ENCODE measurements at places on chromosomes 6 and 20.

- peak; percentile 31 for DNase-seq
Observed at GRCh38 chr6:138514860-138515540, 15.7 kb upstream of the NHSL1 start.

DNA sequence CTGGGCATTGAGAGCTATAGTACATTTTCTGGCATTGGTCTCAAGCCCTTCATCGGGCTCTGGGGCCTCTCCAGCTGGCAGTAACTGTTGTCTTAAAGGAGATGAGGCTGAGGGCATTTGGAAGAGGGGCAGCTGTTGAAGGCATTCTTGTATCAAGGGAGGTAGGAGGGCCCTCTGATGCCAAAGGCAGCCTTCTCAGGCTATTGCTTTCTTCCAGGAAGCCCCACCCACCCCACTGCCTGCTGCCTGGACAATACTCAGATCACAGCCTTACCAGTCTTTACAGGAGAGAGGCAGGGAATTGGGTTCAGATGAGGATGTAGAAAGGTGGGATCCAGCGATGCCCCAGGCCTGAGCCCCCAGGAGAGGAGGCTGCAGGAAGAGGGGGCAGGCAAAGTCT is 46.0 kb downstream of the CPXM1 start:
- DNase-seq = no peak

DNA sequence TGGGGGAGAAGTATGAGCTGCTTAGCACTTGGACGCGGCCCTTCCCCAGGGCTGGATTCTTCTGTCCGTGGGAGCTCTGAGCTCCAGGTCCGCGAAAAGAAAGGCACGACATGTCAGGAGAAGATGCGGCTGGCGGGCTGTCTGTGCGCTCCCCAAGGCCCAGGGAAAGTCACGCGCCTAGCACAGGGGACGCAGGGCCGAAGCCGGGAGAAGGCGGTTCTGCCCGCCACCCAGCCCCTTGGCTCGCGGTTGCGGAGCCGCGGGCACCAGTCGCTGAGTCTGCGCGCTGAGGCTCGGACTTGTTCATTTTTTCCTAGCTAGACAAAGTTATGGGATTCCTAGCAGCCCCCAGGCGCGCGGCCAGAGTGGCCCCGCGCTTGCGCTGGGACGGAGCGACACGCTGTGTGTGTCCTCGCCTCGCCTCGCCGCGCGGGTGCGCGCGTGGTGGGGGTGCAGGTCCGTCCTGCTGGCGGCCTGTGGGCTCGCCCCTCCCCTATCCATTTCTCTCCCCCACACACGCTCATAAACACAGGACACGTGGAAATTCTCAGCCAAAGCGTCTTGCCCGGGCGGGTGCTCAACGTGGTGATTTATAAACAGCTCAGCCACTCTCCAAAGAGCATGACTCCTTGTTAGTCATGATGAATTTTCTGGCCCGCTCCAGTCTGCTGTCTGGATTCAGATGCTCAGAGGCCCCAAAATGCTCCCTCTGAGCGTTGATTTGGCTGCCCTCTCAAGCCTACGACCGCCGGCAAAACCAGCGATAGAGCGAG is 1.9 kb upstream of the POU3F2 start:
- no peak for DNase-seq

- peak; percentile 67 for DNase-seq
Observed at GRCh38 chr6:167706313-167707109, 120.2 kb upstream of the AFDN start.

GRCh38 chr6:125486881-125487280 is 185.1 kb upstream of the HDDC2 start:
- no peak for DNase-seq

DNA sequence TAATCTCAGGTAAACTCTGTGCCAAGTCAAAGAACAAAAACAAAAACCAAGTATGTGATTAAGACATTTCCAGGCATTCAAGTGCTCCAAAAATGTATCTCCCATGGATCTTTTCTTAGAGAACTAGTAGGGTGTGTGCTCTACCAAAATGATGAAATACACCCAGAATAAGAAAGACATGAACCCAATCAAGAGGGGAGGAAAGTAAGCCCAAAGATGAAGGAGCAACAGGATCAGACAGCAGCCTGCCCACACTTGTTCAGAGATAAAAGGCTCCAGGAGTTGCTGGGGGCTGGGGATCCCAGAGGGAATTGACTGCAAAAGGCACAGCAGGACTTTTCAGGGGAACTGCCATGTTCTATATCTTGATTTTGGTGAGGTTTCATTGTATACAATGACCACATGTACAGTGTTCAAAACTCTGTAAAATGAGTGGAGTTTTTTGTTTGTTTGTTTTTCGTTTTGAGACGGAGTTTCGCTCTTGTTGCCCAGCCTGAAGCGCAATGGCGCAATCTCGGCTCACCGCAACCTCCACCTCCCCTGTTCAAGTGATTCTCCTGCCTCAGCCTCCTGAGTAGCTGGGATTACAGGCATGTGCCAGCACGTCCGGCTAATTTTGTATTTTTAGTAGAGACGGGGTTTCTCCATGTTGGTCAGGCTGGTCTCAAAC is 24.4 kb downstream of the GCM1 start:
- no peak for DNase-seq

- DNase-seq = no peak
Observed at GRCh38 chr6:166713434-166714186, 86.6 kb upstream of the RPS6KA2 start.

DNA sequence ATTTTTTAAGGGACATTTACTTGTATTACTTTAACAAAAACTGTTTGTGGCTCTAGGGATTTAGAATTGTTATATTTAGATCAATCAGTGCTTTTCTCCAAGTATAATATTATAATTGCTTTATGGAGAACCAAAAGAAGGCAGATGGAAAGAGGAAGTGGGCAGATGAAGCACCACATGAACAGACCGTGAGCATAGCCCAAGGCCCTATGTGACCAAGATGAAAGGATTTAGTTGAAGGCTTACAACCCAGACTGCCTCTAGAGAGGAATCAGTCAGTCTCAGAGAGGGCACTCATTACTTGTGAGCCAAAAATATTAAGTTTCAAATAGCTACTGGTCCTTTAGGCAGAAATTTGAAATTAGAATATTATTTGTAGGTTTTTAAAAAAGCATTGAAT is 102.3 kb upstream of the IMPG1 start:
- DNase-seq = no peak

- no peak for DNase-seq
Observed at GRCh38 chr6:75830959-75831885, 82.2 kb downstream of the MYO6 start.

- DNase-seq = no peak
Observed at GRCh38 chr6:160275511-160276003, 16.9 kb upstream of the SLC22A2 start.

- DNase-seq = no peak
Observed at GRCh38 chr20:25308671-25309394, 60.9 kb downstream of the PYGB start.

- DNase-seq = no peak
Observed at GRCh38 chr6:166563200-166563599, 23.3 kb downstream of the RAMACL start.

- no peak for DNase-seq
Observed at GRCh38 chr20:11378252-11378651, 539.4 kb upstream of the BTBD3 start.

GRCh38 chr20:56004007-56004406 is 1.3 kb downstream of the CBLN4 start:
- no peak for DNase-seq

DNA sequence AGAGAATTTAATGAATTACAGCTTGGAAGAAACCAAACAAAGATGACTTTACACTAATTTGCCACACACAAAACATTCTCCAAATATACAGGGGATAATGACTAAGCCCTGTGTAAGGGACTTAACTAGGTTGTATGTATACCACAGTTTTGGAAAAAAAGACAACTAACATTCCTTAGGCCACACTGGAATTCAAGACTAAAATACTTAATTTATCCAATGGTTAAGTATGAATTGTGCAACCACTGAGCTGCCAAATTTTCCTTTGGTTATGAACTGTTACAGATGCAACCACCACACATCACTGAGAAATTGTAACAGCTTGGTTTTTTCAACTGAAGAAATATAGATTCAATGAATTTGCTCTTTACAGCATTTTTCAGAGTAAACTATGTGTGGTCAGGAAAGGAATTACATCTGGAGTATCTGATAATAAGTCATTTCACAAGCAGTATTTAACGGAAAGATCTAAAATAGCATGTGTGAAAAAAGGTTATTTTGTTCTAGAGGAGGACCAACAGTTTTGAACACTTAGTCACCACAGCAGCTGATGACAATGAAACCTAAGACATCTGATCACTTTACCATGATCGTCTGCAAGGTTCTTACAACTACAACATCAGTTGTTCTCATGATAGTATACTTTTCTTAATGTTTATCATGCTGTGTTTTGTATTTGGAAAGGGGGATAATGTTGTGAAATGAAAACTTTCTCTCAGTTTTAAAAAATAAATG is 318.8 kb downstream of the BCKDHB start:
- DNase-seq = no peak

DNA sequence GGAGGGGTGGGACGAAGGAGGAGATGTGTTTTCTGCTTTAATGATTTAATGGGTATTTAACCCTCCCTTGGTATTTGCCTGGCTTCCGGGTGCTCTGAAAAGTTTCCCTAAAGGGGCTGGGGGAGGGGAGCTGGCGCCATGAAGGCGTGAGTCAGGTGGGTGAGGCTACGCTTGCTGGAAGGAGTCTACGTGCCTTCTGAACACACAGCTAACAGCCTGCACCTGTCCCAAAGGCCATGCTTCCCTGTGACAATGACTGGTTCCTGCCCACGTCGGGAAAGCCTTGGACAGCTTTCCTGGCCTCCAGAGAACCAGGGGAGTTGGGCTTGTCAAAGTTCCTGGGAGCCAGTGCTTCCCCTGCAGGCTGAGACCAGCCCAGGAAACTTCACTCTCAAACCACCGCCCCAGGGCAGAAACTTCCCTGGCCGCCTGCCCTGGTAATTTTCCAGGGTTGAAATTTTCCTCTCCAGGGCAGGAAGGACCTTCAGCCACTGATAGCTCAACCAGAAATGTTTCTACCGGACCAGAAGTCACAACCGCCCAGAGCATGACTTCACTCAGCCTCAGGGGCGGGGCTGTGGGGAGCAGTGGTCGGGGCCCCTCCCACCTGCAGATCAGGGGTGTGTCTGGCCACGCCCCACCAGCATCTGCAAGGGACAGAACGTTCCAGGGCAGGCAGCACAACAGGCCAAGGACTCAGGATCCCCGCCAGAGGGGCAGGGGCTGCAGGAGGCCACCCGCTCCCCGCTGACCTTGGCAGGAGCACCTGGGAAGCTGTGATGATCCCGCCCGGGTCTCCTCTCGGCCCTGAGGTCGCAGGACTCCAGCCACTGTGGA is 18.6 kb upstream of the SLCO4A1 start:
- DNase-seq = peak; percentile 53

- DNase-seq = no peak
Observed at GRCh38 chr6:79450984-79451383, 86.2 kb downstream of the LCA5 start.

GRCh38 chr6:28537065-28537464 is 11.4 kb downstream of the GPX5 start:
- DNase-seq = no peak

DNA sequence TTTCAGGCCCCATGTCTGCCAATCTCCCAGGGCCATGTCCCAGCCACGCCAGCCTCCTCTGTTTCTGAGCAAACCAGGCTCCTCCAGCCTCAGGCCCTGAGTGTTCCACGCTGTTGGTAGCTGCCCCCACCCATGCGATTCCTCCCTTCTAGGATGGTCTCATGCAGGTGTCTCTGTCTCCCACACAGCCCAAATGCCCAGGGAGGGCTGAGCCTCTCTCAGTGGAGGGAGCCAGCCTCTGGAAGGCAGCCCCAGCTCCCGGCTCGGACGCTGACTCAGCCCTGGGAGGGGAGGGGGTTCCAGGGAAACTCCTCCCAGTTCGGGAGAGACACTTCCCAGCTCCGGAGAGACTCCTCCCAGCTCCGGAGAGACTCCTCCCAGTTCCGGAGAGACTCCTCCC is 122.9 kb upstream of the AFDN start:
- DNase-seq = no peak

GRCh38 chr6:106308985-106309384 is 16.6 kb downstream of the ATG5 start:
- no peak for DNase-seq

DNA sequence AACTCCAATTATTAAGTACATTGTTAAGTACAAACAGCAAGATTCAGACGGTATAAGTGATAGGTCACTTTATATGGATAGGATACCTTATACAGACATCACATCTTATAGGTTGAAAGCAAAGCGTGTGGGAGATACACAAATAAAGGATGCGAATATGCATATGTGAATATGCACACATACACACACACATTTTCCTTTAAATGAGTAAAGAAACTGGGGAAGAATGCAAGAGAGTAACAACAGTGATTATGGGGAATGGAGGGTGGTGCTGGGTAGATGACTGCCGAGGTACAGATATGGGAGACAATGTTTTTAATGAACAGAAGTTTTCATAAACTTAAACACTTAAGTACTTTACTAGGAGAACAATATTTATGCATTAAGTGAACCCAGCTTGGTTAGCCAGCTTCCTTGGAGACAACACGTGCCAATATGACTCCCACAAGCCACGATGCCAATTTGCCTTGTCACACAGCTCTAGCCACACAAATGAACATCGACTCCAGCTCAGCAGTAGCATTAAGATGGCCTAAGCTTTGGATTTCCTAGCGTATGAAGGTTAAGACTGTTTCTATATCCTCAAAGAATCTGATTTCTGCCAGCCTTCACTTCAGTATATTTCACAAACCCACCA is 96.6 kb downstream of the EPB41L2 start:
- DNase-seq = no peak

GRCh38 chr20:50595988-50596693 is 86.0 kb downstream of the PTPN1 start:
- DNase-seq = no peak

DNA sequence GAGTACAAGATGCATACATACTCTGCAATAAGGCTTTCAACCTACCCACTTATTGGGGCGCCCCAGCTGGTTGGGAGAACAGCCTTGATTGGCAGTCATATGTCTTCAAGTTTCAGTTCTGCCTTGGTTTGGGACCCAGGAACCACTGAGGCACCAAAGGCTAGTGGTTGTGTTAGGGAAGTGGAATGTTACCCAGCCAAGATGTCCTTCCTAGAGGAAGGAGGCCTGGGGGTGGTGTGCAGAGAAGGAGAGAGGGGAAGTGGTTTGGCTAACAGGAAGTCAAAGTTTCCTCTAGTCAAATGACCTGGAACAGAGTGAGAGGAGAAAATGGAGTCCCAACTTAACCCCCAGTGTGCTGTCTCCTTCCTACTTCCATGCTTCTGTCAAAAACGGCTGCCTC is 59.4 kb downstream of the CD164 start:
- no peak for DNase-seq

GRCh38 chr6:44234101-44235025 is 11.0 kb downstream of the SLC29A1 start:
- DNase-seq = no peak

- no peak for DNase-seq
Observed at GRCh38 chr6:65671922-65672321, 35.1 kb downstream of the EYS start.

DNA sequence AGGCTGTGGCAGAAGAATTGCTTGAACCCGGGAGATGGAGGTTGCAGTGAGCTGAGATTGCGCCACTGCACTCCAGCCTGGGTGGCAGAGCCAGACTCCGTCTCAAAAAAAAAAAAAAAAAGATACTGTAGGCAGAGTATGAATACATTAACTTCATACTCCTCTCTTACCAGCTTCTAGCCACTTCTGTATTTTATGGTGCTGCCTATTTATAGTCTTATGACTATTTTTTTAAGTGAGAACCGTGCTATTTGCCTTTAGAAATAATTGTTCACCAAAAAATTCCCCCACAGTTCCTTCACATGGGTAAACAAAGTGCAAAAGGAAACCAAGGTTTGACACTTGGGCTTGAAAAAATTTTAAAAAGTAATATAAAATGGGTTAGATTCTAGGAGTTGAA is 1.5 kb upstream of the SNRNP48 start:
- DNase-seq = no peak
